ENCODE measurements at places on chromosomes 2 and 18.

- no peak for DNase-seq
Measured at GRCh38 chr18:48519431-48520100, 19.3 kb upstream of the CTIF start.

GRCh38 chr2:174195253-174195652, 53.1 kb downstream of the OLA1 start:
- DNase-seq = no peak

DNA sequence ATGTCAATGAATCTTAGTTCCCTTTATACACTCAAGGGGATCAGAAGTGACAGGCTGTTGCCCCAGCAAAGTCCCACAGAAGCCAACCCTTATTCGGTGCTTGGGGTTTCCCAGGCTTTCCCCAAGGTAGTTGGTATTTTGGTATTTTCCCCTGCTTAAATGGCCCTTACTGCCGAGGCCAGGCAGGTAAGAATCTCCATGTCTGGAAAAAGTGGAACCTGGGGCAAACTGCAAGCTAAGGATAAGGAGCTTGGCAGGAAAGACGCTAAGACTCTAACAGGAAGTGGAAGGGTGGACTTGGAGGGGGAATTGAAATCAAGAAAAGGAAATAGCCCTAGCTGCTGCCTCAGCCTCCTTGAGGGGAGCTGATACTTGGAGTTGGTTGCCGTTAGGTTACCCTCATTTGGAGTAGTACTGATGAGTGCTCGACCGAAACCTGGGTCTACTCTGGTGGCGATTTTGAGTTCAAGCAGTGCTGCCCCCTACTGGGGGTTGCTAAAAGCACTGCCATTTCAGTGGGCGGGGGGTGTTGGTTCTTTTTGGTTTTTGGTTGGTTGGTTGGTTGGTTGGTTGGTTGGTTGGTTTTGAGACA, 3.3 kb upstream of the GPBAR1 start:
- peak; percentile 63 for DNase-seq

DNA sequence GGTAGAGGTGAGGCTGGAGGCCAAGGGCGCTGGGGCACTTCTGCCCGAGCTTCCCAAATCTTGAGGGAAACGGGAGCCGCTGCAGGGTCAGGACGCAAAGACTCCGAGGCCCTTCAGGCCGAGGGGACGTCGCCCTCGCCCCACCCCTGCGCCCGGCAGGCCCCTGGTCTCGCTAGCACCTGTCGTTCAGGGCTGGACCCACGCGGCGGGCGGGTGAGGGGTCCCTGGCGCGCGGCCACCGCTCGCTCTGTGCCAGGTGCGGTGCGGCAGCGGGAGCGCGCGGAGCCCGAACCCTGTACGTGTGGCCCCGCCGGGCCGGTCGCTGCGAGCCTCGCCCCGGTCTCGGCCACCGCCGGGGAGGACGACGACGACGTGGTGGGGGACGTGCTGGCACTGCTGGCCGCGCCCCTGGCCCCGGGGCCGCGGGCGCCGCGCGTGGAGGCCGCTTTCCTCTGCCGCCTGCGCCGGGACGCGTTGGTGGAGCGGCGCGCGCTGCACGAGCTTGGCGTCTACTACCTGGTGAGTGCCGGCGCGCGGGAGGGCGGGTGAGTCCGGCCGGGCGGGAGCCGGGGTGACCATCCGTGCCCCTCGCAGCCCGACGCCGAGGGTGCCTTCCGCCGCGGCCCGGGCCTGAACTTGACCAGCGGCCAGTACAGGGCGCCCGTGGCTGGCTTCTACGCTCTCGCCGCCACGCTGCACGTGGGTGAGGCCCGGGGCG, 4.9 kb downstream of the ERFE start:
- DNase-seq = no peak

- no peak for DNase-seq
Measured at GRCh38 chr2:213219816-213220215, 64.4 kb upstream of the SPAG16 start.

- DNase-seq = no peak
Measured at GRCh38 chr18:43705850-43706249, 428.6 kb upstream of the SYT4 start.

GRCh38 chr2:195596840-195597239, 60.2 kb upstream of the SLC39A10 start:
- DNase-seq = no peak

GRCh38 chr2:3618367-3618766, 23.5 kb downstream of the COLEC11 start:
- no peak for DNase-seq

DNA sequence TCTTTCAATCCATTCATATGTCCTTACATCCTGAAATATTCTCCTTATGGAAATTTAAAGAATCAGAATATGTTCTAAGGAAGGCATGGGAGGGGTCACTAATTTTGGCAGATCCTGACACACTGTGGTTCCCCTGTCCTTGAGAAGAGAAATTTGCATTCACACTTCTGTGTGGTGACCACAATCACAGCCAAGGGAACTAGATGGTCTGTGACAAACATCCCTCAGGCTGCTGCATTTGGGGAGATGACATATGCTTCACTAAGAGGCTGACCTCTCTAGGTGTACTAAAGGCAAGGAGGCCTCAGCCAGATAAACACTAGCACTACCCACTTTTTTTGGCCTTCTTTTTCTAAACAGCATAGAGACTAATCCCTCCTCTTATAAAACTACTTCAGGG, 129.6 kb downstream of the MREG start:
- no peak for DNase-seq

- DNase-seq = no peak
Measured at GRCh38 chr2:180872255-180872654, 108.2 kb upstream of the UBE2E3 start.

DNA sequence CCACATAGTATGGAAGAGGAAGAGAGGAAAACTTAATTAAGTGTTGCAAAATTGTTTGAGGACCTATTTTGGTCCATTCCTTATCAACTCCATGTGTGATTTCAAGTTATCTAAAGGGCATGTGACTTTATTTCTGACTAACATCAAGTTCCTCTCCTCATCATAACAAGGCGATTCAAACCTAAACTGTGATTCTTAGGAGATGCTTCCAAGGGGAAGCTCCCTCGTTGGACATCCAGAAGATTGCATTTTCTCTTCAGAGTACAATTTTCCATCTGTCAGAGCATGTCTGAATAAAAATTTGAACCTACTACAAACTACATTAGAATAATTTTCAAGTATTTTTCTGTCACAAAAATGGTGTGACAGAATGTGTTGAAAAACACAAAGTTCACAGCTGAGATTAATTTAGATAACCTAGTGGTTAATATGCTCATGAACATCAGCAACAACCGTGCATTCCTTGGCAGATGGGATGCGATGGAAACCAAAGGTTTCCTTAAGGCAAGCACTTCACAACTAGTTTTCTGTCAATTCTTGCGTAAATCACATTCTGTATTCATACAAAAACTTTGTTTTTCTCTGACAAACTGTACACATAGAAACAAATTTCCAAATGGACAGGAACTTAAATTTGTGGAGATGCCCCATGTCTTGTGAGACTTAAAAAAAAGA, 4.2 kb downstream of the SFT2D3 start:
- no peak for DNase-seq
